ENCODE measurements at places on chromosomes 5 and 9.

DNA sequence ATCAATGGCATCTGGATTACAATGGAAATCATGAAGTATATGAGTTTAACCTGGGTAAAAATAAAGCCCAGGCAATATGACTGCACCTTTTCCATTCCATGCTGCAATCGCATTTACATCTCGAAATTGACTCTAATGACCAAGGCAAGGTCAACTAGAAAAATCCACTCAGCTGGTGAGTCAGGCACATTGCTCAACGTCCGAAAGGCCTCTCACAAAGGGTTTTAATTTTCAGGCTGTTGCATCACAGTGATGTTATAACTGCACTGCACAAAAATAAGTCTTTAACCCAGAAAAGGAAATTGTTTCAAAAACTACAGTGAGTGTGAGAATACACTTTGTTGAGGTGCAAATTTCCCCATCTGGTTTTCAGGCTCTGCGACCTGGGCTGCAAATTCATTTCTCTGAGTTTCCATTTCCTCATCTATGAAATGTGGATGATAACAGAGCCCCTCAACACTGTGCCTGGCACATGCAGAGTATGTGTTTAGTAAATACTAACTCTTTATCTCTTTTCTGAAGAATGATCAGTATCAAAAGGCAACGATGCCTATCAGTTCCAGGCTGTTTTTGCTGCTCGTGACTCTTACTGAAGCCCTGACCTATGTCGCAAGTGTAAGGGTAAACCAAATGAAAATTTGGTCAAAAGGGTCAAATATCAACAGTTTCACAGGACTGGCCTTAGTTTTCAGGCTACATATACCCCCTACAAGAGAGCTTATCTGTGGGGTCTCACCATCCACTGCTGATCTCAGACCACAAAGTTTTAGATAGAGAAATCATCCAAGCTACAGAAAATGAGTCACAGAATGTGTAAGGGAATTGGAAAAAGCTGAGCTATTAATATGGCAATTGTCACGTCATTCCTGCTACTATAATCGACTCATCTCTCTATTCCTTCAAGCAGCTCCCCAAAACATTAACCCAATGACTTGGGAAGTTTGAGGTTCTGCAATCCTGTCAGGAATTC is 4.1 kb downstream of the NFIL3 start:
- DNase-seq: peak; percentile 42

- DNase-seq: no peak
Measured at GRCh38 chr5:67123819-67124218, 72.8 kb downstream of the CD180 start.

DNA sequence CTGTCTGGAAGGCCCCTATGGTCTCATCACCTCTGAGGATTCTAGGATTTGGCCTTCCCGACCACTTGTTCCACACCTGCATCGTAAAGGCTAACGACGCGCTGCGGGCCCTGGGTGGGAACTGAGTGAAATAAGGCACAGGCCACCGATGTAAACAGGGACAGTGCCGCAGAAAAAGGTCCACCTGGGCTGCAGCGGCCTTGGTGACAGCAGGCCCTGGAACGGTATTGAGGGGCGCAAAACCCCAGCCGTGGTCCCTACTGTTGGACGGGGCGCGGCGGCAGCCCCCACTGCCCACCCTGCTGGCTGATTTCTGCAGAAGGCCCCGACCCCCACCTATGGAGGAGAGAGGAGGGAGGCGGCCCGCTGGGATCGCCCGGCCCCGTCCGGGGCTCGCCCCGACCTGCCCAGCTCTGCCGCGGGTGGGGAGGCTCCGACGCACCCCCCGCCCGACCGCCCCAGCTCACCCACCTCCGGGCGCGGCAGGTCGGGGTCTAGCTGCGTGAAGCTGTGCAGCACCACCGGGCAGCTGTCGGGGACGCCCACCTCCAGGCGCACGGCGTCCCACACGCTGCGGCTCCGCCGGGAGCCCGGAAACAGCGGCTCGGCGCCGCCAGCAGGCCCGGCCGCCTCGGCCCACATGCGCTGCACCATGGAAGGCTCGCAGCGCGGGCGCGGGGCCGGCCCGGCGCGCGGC is 391 bp downstream of the RALGDS start:
- DNase-seq: peak; percentile 34

- no peak for DNase-seq
Measured at GRCh38 chr9:95954940-95955339, 79.4 kb downstream of the ERCC6L2 start.

GRCh38 chr9:96242811-96243210 is 59.2 kb downstream of the HSD17B3 start:
- no peak for DNase-seq

DNA sequence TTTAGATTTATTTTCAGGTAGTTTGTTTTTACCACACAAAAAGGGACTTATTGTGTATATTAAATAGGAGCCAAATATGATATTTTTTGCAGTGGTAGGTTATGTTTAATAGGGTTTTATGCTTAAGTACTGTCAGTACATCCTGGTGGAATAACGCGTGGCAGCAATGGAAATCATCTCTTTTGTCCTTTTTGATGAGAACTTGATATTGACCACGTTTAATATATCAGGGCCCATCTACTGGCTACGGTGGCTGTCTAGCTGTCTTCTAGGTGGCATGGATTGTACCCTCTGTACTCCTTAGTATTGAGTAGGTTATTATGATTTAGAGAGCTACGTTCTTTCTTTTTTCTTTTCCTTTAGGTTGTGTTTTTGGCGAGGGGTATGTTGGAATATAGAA is 2.6 kb downstream of the BASP1 start:
- no peak for DNase-seq

DNA sequence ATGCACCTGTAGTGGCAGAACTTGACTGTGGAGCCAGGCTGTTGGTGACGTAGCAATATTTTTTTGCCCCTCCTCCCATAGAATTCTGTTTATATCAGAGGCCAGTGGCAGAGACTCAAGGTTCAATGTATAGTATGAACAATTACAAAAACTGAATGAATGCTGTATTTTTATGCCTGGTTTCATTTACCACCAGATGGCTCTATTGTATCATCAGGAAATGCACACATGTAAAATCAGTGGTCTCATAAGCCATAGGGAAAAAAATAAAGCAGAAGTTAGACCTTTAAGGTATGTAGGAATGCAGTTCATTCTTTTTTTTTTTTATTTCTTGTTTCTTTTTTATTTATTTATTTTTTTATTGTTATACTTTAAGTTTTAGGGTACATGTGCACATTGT is 43.6 kb downstream of the CCDC192 start:
- peak; percentile 24 for DNase-seq
